ENCODE measurements at places on chromosomes 5 and 9.

DNA sequence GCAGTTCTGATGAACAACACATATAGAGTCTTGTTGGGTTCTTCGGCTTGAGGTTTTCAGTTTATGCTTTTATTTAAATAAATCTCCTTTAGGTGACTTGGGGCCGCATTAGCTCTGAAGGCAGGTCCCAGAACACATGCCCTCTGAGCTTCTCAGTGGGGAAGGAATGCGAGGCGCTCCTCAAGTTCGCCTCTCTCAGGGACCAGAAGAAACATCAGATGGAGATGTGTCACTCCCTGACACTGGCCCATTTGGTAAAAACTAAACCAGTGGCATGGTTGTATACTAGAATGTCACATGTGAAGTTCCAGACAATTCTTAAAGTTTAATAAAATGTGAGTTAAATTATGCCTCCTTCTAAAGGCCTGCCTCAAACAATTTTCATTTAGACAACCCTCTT, 1.9 kb downstream of the MACROH2A1 start:
- DNase-seq = no peak

DNA sequence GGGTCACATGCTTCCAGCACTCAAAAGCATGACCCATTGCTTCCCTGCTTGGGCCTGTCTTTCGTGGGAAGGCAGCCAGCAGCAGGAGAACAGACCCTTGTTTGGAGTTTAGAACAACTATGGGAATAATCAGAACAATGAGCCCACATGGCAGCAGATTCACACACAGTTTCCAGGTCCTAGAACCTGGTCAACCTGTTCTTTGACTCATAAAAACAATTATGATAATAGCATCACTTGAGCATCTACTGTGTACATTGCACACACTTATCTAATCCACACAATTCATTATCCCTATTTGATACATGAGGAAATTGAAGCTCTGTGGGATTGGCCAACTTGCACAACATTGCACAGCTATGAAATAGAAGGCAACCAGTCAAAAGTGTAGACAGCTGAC, 41.7 kb downstream of the KLF4 start:
- no peak for DNase-seq

DNA sequence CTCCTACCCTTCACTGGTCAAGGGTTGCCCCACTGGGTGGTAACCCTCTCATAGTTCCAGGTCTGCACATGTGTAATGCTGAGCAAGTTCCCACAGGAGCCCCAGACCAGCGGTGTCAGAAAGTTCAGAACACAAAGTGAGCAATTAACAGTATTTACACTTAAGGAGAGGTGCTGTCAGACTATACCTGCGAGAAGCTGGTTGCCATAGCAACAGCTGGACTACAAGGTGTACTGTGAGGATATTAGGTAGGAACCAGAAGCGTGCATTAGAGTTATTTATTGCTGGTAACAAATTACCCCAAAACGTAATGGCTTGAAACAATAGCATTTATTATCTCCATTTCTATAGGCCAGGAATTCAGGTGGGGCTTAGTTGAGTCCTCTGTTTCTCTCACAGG, 317.0 kb upstream of the RPS23 start:
- no peak for DNase-seq

- DNase-seq = no peak
Observed at GRCh38 chr5:119036101-119036762, 34.7 kb upstream of the DMXL1 start.

DNA sequence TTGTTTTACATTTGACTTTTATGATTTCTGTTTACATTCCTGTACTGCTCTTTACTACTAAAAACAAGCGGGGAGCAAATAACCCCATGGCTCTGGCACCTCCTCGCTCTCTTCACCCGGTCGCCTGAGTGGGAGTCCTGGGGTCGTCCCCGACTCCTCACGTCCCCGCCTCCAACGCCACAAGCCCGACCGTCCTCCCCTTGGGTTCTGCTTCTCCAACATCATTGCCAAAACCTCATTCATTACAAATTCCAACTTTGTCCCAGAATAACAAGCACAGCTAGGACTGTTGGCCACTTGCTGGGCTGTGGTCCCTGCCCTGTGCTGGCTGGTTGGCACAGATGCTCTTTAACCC, 35.1 kb downstream of the MRPL36 start:
- DNase-seq = no peak

DNA sequence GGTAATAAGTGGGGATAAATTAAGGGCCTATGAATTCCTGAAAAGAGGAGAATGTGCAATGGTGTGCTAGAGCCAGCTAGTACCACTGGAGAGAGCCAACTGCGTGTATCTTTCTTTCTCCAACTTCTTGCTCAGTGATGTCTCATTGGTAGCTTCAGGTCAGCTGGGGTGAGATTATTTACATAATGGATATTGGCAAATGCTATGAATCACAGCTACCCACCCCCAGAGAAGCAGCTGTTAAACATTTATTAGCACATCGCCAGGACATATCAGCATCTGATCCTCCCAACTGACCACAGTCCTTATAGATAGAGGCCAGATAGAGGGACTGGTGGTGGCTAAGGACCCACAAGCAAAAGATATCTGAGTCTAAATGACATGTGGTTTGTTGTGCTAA, 421.3 kb downstream of the ACTL7B start:
- DNase-seq = no peak

GRCh38 chr5:134273642-134274395, 47.9 kb upstream of the PPP2CA start:
- no peak for DNase-seq

- DNase-seq = no peak
Observed at GRCh38 chr9:82606492-82607382, 456.2 kb downstream of the RASEF start.

DNA sequence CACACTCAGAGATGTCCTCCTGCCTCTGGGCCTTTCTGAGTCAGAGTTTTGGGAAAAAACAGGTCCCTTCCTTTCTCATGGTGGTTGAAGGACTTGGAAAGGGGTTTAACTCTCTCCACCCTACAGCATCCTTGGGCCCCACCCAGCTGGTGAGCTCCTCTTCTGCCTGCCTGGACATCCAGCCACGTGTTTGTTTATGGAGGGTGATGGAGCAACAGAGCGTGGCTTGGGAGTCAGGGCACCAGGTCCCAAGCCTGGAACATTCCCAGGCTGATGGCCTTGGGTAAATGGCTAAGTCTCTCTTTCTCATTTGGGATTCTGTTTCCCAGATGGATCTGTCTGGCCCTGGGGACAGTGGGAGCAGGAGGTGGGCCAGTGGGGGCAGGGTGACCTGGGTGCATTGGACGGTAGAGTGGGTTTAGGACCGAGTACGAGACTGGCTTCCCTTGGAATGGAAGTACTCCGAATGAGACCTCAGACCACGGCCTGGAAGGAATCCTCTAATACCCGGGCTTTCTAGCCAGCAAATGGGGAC, 141.1 kb upstream of the IRX2 start:
- DNase-seq = no peak

DNA sequence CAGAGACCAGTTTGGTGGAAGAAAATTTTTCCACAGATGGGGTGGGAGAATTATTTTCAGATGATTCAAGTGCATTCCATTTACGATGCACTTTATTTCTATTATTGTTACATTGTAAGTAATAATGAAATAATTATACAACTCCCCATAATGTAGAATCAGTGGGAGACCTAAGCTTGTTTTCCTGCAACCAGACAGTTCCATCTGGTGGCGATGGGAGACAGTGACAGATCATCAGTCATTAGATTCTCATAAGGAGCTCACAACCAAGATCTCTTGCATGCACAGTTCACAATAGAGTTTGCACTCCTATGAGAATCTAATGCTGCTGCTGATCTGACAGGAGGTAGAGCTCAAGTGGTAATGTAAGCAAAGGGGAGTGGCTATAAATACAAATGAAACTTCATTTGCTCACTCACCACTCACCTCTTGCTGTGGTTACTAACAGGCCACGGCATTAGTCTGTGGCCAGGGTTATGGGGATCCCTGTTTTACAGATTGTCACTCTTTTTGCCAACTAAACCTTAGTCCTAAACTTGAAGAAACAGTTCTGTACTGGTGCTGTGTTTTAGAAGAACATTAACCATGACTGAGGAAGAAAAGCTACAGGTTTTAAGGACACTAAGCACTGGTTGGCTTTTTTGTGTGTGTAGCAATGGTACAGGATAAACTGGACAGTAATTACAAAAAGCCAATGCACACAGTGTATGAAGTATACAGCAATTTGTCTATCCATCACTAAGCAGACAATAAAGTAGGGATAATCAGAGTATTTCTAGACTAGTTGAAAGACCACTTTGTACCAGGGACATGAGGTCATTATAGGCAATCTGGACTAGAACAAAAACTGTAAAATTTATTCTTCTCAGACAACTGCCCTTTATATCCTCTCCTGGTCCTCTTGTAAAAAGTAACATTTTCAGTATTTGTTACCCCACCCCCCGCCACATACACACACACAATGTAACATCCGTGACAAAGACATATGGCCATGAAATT, 9.9 kb downstream of the TMEM232 start:
- DNase-seq = no peak

GRCh38 chr5:131254741-131255140, 9.1 kb upstream of the CDC42SE2 start:
- DNase-seq = no peak

DNA sequence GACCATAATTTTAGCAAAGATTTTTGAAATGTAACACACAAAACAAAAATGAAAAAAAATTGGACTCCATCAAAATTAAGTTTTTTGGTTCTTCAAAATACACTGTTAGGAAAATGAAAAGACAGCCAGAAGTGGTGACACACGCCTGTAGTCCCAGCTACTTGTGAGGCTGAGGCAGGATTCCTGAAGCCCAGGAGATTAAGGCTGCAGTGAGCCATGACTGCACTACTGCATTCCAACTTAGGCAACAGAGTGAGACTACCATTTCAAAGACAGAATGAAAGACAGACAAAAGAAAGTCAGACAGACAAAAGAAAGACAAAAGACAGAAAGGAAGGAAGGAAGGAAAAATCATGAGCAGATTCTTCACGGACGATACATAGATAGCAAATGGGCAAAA, 7.5 kb downstream of the DIAPH1 start:
- no peak for DNase-seq

DNA sequence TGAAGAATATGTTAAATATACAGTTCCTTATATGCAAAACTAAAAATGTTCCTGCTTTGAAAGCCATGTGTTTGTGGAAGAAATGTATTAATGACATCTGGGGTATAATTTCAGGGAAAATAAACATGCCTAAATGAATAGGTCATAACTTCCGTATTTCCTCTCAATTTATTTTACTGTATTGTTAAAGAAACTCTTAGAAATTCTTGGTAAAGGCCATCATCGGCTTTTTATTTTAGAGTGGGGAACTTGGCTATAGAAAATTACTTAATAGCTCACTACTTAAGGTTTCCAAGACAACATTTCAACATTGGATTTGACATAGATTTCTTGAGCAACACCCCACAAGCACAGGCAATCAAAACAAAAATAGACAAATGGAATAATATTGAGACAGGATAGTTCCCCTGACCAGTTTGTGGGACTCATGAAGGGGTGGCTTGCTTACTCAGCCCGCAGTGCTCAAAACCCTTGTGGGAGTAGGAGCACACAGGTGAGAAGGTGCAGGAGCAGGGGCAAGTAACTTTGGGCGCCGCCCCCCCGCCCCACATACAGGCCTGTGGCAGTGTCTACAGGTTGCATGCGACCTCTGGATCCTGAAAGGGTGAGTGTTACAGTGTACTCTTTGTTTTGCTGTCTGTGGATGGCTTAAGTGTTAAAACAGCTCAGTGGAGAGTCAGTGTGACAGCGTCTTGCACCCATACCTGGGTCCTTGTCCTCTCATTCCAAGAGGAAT, 891.4 kb upstream of the C9orf72 start:
- no peak for DNase-seq

DNA sequence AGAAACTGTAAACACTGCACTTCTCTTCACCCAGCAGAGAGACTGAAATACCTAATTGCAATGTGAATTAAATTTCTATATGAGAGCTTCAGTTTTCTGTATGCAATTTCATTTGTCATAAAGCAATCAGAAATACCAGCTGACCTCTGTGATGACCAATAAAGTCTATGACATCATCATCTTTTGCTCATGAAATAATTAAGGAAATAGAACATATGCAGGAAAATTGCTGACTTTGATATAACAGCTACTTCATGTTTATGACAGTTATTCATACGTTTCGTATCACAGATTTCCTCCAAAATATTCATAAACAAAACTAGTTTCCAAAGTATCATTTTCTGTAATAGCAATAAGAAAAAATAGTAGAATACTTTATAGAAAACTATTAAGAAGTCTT, 652.3 kb downstream of the SLCO4C1 start:
- DNase-seq = no peak

GRCh38 chr5:40521108-40521785, 158.5 kb upstream of the PTGER4 start:
- no peak for DNase-seq

DNA sequence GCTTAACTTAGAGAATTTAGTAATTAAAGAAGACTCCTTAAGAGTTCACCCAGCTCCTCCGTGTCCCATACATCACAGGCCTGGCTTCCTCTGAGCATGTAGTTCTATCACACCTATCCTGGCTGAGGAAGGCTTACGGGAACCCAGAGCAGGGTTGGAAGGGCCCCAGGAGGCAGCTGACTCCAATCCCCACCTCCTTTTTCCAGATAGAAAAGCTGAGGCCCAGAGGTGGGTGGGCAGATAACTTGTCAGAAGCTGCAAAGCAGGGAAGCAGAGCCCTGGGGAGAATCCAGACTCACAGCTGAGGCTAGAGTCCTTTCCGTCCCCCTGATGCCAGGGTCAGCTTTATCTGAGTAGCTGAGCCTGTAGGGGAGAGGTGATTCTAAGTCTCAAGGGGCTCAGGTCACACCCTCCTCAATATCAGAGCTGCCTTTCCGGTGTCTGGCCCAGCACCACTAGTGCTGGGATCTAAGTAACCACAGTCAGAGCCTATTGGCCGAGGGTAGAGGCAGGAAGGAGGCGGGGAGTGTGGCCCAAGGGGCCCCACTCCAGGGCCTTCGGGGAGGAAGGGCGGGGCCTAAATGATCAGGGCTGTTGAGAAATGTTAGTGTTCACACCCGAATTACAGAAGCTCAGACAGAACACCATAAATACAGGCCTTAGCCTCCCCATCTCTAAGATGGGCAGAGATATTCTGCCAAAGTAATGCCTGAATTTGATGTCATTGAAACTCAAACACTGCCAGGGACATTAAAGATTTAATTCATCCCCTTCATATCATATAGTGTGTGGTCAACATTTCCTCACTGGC, 9.9 kb downstream of the CCDC69 start:
- DNase-seq = peak; percentile 80

DNA sequence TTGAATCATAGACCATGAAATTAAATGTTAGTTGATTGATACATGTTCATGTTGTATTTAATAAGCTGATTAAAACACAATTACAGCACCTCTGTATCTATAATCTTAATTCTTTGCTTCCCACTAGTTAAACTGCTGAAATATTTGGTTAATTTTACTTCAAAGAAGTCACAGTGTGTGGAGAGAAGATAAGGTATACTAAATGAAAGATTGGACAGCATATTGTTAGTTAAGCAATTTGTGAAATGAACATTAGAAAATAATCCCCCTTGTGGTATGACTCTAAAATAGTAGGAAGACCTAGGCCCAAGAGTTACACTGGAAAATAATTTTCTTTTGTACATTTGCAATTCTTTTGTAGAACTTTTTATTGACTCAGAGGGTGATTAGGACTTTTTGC, 30.3 kb downstream of the MAN2A1 start:
- no peak for DNase-seq

GRCh38 chr9:120915854-120916470, 10.6 kb downstream of the TRAF1 start:
- no peak for DNase-seq

- DNase-seq = no peak
Observed at GRCh38 chr5:154238776-154239481, 48.4 kb downstream of the GALNT10 start.

- DNase-seq = no peak
Observed at GRCh38 chr9:33714989-33715388, 80.4 kb upstream of the PRSS3 start.
